ENCODE measurements at places on chromosomes 5 and 9.

DNA sequence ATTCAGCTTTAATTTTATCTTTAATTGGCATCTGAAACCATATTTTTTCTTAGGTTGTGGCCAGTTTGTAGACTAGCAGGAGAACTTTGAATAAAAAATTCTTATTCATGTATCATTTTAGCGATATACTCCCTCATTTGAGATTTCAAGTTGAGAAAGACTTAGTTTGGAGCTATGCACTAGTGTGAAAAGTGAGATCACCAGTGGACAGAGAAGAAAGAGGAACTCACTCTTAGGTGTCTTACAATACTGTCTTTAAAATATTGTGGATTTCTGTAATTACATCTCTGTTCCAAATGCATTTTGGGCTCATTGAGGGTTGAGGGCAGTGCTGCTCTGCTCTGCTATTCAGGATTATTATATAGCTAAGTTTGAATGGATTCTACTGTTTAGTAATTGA, 54.7 kb downstream of the NAA35 start:
- DNase-seq = no peak

DNA sequence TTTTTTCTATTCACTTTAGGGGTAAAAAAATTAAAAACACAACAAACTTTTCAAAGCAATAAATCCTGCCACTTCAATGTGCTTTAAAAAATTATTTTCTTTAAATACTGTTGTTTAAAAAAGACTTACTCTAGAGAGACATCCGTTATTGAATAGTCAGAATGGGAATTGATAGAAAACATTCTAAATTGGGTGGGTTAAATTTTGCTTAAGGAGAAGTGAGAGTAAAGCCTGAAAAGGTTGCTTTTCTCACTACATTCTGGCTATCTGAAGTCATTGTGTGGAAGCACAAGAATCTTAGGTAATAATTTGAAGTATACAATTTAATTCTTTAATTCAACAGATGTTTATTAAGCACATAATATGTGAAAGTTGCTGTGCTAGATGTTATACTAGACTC, 509.3 kb downstream of the NR2F1-AS1 start:
- DNase-seq = no peak

- no peak for DNase-seq
Measured at GRCh38 chr9:98783518-98784226, 12.7 kb downstream of the ANKS6 start.

GRCh38 chr5:159543326-159543725, 213.0 kb upstream of the IL12B start:
- no peak for DNase-seq

- DNase-seq = no peak
Measured at GRCh38 chr5:55919625-55920024, 68.5 kb downstream of the IL31RA start.

DNA sequence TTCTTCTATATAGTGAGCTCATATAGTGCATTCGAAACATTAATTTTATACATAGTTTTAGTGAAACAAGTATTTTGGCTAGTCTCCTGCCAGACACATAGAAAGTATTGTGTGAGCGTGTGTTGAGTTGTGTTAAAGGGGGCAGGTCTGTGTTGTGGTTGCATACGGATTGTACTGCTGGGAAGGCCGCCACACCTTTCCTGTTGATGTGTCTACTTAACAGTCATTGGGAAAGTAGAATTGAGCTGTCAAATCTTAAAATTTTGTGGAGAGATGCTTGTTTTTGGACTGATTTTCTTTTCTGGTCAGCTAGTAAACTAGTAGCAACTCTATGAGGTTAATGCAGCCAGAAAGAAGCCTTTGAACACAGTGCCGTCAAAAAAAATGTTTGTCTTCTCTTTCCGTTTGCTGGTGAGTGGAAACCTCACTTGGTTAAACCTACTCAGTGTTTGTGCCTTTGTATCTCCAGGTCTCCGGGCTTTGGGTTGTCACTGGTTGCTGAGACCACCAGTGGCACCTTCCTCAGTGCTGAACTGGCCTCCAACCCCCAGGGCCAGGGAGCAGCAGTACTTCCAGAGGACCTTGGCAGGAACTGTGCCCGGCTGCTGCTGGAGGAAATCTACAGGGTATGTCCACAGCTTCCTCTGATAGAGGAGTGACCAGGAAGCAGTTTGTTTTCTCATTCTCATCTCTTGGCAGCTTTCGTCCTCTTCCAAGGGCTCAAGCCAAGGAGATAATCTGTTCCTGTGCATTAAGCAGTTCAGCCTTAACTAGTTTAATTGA, 51.5 kb downstream of the RCL1 start:
- no peak for DNase-seq

- DNase-seq = no peak
Measured at GRCh38 chr5:150313501-150313900, 10.8 kb upstream of the ARSI start.

- no peak for DNase-seq
Measured at GRCh38 chr5:179698935-179699615, at the start of gene CANX. Gene CANX, plus strand, starts transcription at chr5:179698967. Its CDS starts 6,715 bp downstream, at chr5:179705682.

DNA sequence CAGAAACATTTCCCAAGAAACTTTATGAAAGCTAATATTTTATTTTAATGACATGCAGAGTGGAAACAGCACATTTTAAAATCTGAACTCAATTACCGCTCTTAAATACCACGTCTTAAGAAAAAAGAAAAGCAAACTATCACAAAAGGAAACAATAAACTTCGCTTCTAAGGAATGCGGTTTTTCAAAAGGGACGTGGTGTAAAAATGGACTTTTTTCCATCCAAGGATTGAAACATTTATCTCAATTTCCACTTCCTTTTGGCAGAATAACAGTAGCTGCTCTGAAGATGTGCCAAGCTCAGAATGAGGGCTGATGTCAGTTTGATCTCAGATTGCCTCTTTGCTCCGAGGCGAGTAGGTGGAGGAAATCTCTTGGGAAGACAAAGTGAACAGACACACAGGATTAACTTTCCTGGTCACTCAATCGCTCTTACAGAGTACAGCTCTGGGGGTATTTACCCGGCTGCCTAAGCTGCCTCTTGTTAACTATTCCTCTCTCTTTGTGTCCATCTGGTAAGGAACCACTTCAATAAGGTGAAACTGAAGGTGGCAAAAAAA, 158.5 kb downstream of the TRPM6 start:
- DNase-seq = no peak

DNA sequence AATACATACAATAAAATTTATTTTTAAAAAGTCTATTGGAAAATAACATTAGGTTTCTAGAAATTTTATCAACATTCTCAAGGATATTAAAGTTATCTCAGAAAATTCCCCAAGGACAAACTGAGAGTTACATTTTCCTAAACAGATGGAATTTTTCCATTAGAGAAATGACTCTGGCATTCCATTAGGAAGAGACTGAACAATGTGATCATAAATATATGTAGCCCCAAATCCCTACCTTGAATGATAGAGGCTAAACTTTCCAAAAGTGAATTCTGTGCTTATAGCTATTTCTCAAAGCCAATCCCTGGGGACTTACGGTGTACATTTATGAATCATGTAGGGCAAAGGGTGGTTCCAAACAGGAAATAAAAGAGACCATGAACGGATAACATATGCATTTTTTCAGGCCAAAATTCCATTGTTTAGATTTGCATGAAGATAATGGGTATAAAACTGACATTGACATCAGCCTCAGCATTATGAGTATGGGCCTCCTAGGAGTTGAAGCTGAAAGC, 1181.0 kb upstream of the DMAC1 start:
- no peak for DNase-seq

- DNase-seq = no peak
Measured at GRCh38 chr9:137454145-137454596, 5.0 kb downstream of the NSMF start.

DNA sequence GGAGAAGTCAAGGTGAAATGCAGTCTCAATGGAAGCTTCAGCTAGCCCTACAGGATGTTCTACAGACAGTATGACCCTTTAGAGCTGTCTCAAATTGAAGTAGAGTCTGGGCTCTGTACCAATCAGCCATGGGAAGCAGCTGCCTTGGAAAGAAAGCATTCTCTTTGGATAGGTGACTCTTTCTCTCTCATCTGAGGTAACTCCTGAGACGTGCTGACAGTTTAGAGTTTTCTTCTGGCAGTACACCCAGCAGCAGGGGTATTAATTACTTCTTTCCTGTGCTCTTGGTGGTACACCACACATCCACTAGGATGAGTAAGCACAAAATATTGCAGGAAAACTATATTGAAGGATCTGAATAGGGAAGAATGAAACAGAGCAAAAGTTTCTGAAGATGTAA, 329.6 kb upstream of the RGMB start:
- no peak for DNase-seq

GRCh38 chr5:82603033-82603987, 325.2 kb upstream of the RPS23 start:
- DNase-seq = no peak

DNA sequence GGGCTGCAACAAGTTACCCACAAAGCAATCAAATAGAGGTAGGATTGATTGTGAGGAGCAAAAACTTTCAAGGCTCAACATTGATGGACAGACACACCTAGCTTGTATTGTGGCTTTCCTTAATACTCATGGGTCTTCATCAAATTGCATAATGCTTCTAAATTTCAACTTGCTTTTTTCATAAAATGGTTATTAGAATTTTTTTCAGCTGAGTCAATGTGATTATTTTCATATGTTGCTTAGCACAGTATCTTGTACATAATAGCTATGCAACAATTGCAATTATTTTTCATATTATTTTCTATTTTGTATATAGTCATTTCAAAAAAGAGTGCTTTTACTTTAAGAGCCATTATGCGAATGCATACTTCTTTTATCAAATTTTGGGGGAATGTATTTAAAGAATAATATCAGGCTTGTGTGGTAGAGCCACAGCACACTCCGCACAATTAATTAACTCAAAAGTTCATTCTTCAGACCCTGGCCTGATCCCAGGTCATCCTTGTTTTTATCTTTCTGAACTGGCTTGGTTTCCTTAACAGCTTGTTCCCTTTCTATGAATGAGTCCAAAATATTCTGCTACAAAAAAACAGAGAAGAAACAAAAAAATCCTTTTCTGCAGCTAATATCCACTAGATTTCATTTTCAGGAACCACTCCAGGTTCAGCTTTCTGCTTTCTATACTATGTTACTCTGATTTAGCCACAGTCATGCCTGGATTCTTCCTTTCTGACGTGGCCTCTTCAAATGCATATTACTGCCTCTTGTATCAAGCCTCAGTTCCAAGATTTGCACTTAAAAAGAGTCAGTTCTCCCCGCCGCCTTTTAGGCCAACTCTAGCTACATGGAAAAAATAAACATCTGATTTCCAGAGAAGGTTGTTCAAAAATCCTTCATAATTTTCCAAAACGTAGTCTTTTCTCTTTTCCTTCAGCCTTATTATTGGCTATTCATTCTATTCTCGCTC, 45.3 kb upstream of the CDH9 start:
- no peak for DNase-seq

DNA sequence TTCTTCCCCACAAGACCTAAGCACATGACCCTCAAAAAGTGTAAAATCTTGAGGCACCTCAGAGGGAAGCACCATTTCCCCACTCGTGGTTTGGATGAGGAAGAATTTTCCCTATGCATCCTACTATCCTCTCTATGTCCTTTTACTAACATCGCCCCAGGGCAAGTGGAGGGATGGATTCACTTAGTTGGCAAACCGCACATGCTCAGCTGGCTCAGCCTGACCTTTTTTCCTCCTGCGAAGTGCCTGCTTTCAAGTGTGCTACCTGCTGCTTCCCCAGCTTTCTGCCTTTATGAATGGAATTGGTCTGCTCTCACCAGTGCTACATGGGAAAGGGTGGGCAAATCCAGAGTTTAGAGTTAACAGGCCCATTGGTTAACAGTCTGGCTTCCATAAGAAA, 56.6 kb upstream of the IFNK start:
- DNase-seq = no peak

DNA sequence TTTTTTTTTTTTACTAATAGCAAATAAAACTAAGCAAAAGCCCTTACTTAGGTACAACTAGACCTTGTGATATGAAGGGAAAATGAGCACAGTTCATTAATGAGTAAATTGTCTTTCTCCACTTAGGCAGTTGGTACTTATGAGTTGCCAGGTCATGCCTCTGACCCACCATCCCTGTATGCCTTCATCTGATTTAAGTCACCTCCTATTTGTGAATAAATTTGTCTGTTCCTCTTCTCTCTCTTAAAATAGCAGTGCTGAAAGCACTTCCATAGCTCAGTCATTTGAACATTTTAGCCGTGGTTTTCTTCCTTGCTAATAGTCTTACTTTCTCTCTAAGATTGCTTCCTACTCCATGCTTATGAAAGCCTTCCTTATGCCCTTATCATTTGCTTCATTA, 61.4 kb downstream of the SLC44A1 start:
- DNase-seq = no peak

DNA sequence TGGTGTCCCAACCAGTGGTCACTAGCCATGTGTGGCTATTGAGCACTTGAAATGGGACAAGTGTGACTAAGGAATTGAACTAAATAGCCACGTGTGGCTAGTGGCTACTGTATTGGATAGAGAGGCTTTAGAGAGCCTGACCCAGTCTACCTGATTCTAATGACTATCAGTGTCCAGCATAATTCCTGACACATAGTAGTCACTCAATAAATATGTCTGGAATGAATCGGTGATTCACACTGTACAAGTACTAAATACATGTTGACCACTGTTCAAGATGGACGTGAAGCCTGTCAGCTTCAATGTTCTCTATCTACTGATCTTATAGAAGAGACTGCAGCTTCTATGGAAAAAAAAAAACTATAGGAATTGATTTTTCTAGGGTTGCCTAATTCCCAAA, 57.7 kb upstream of the MAST4 start:
- DNase-seq = no peak

GRCh38 chr9:18806232-18807080, 226.6 kb downstream of the SAXO1 start:
- no peak for DNase-seq

GRCh38 chr5:82586181-82586580, 308.0 kb upstream of the RPS23 start:
- DNase-seq = no peak

- DNase-seq = no peak
Measured at GRCh38 chr5:37768371-37768770, 71.5 kb downstream of the GDNF start.

GRCh38 chr5:61603211-61603908, 271.3 kb downstream of the ZSWIM6 start:
- no peak for DNase-seq

- no peak for DNase-seq
Measured at GRCh38 chr9:112069318-112070169, 105.6 kb downstream of the SUSD1 start.

Data from NCI-H1105 treated with DMSO at 0.1 percent for 48 hours (cell line).